ENCODE measurements at places on chromosomes 6 and 20. TPM values are rescaled to one million over a fixed set of nuclear protein-coding genes. Genes with fewer than 3 reads are reported as not detected.

GRCh38 chr6:37653229-37653628 lies 44.5 kb downstream of the MDGA1 start:
- no peak for DNase-seq

DNA sequence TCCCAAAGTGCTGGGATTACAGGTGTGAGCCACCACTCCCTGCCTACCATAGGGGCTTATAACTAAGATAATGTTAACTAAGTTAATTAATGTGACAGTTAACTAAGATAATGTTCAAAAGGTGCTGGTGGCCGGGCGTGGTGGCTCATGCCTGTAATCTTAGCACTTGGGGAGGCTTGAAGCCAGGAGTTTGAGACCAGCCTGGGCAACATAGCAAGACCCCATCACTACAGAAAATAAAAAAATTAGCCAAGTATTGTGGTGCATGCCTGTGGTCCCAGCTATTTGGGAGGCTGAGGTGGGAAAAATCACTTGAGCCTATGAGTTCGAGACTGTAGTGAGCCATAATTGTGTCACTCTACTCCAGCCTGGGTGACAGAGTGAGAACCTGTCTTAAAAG lies 32.8 kb upstream of the SRF start:
- no peak for DNase-seq

DNA sequence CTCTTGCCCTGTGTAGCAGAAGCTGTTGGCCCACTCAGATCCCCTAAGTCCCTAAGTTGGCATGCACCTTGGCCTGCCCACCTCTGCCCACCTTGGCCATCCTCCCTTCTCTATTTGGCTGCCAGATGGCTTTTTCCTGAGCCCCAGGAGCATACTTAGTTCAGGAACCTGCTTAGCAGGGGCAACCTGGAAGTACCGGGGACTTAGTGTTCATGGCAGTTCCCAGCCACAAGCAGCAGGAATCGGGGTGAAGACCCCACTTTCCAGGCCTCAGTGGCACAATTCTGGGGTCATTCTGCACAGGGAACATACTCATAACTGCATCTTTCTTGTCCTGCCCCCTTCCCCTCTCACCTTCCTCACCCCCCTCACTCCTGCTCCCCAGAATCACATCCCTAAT lies 158.0 kb upstream of the PMEPA1 start:
- no peak for DNase-seq

GRCh38 chr6:52552278-52552643 lies 24.6 kb downstream of the TRAM2 start:
- DNase-seq: no peak

DNA sequence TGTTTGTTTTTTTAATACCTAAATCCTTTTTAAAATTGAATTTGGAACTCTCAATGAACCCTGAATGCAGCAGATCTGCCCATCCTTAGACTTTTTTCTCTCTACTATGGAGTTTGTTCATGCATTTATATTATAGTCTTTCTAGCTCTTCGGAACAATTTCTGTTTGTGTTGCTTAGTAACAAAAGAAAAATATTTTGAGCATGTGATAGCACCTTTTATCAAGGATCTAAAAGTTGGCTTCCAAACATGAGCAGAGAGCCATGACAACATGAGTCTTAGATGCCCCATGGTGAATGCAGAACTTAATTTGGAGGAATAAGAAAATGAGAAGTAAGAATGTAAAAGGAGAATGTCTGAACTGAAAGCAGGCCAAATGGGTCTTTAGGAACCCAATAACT lies 133.7 kb downstream of the EDN1 start:
- DNase-seq: no peak

GRCh38 chr6:159978291-159979135 lies 9.6 kb downstream of the IGF2R start:
- DNase-seq: no peak

DNA sequence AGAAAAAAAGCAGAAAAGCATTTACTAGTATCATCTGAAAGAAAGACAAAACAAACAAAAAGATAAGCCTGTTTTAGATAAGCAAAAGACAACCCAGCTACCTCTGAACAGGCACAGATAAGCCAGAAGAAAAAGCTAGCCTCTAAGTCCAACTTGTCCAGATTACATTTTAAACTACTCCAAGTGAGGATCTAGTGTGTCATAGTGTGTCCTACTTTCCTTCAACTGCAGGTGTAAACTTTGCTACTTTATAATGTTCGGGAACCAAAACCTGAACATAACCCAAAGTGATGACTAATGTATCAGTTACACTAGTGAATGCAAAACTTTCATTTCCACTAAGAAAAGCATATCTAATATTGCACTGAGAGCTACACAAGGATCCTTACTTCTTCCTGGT lies 19.5 kb downstream of the ADNP start:
- DNase-seq: no peak

GRCh38 chr20:46799781-46800408 lies 90.4 kb downstream of the SLC2A10 start:
- DNase-seq: no peak

PRL gene
- not detected for total RNA-seq

SSTR4 gene
- not detected for total RNA-seq

LPA gene
- total RNA-seq: not detected

CCR6 gene
- not detected for total RNA-seq

All from MG63 (cell line).